ENCODE measurements at places on chromosomes 2 and 18. TPM values are rescaled to one million over a fixed set of nuclear protein-coding genes. Genes with fewer than 3 reads are reported as not detected.

The TCF7L1 gene
- 4.5 TPM for total RNA-seq

The ZDBF2 gene
- 5.6 TPM for total RNA-seq

The NEURL3 gene
- total RNA-seq = not detected

The SCN1A gene
- total RNA-seq = not detected

The LIMS2 gene
- 6.0 TPM for total RNA-seq

The EMX1 gene
- not detected for total RNA-seq

The RPE gene
- total RNA-seq = 43.2 TPM

The UBXN2A gene
- total RNA-seq = 10.4 TPM

The TUBA4B gene
- not detected for total RNA-seq

The MYO3B gene
- 0.24 TPM for total RNA-seq

The CRYBA2 gene
- total RNA-seq = not detected

The ST6GAL2 gene
- 2.5 TPM for total RNA-seq

The CDH2 gene
- not detected for total RNA-seq

The CXCR1 gene
- total RNA-seq = 0.72 TPM

The RAMP1 gene
- total RNA-seq = 2.2 TPM

The OSBPL1A gene
- 14.3 TPM for total RNA-seq

The OSR1 gene
- total RNA-seq = 0.96 TPM

The PCARE gene
- total RNA-seq = 0.08 TPM

The SEH1L gene
- total RNA-seq = 41.4 TPM

The DCDC2C gene
- not detected for total RNA-seq

The CRYGC gene
- not detected for total RNA-seq

The FMNL2 gene
- total RNA-seq = 12.4 TPM

The MOGAT1 gene
- total RNA-seq = not detected

The GPR35 gene
- 0.24 TPM for total RNA-seq

The REG3G gene
- total RNA-seq = not detected

The COLEC11 gene
- total RNA-seq = not detected

The MYCN gene
- 0.20 TPM for total RNA-seq

The AAMP gene
- 67.0 TPM for total RNA-seq

The ANKRD30B gene
- not detected for total RNA-seq

The CD207 gene
- total RNA-seq = not detected

The TRABD2A gene
- total RNA-seq = 0.24 TPM

The SLC9A2 gene
- 0.20 TPM for total RNA-seq
